H9 (cell line): ENCODE measurements at places on chromosomes 2 and 18.
A peak's percentile ranks its signal among the peaks of the same experiment; 100 is the strongest.

- DNase-seq: no peak
Measured at GRCh38 chr2:42879913-42880737, 87.7 kb upstream of the HAAO start.

GRCh38 chr2:96556441-96557330 is 20.1 kb downstream of the ARID5A start:
- DNase-seq: peak; percentile 29

GRCh38 chr2:58756336-58756735 is 515.2 kb upstream of the FANCL start:
- DNase-seq: no peak

DNA sequence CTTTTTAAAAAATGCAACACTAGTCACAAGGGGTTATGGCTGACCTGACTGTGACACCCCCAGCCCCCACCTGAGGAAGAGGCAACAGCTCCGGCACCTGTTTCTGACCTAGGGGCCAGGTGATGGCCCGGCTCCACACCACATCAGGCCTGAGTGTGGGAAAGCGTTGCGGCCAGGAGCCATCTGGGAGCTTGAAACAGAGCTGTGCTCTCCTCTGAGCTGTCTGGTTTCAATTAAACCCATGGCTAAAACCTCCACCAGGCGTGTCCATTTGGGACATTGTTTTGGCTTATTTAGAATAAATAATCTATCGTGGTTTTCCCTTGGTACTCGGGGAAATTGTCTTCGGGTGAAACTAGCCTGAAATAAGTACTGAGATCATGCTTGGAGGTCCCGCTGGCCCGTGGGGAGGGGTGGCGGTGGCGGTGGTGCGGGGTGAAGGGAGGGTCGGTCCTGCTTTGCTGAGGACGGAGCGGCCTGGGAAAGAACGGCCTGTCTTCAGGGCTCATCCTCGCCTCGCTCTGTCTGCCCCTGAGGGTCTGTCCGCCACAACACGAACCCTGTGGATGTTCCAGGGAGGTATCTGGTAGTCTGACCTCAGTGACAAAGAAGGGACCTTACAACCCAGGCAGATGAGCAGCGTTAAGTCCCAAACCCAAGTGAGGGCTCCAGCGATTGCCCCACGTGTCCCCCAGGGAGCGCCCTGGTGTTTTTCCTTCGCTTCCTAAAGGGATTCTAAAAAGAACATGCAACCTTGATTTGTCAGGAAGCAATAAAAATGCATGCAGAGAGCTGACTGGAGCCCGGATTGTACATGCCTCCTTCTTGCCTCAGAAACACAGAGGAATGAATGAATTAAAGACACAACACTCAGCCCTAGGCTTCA is 58.7 kb downstream of the IL1RL2 start:
- peak; percentile 42 for DNase-seq

GRCh38 chr2:195633573-195633870 is 23.5 kb upstream of the SLC39A10 start:
- DNase-seq: no peak

DNA sequence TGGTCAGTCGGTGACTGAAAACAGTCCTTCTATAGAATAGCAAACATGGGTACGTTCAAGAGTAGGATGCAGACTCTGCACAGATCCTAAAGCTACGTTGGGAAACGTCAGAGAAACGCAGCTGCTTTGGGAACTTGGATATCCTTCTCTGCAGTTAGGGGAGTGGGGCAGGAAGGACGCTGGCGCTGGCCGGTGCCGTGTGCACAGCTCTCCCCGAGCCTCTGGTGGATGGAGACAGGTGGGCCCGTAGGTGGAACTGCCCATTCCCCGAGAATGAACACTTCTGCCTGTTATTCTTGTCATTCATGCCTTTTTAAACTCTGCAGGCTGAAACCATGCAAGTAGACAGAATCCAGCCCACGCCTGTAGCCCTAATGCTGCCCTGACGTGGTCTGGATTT is 91.7 kb upstream of the MBOAT2 start:
- no peak for DNase-seq
